ENCODE measurements at places on chromosomes 5 and 9. TPM values are rescaled to one million over a fixed set of nuclear protein-coding genes. Genes with fewer than 3 reads are reported as not detected.

PCA3 gene
- total RNA-seq, result 0.19 TPM

SPRY4 gene
- 0.26 TPM for total RNA-seq

TMEFF1 gene
- not detected for total RNA-seq

LECT2 gene
- not detected for total RNA-seq

ADAMTS16 gene
- total RNA-seq, result not detected

NTNG2 gene
- 2.5 TPM for total RNA-seq

PLPPR1 gene
- not detected for total RNA-seq

SH3GL2 gene
- total RNA-seq, result not detected

TOR4A gene
- 19.2 TPM for total RNA-seq

PPP3R2 gene
- total RNA-seq, result not detected

CD74 gene
- 8,933 TPM for total RNA-seq

PRLR gene
- total RNA-seq, result not detected

ZDHHC11 gene
- total RNA-seq, result 15.7 TPM

SPINK6 gene
- not detected for total RNA-seq

FBN2 gene
- total RNA-seq, result not detected

IFNA14 gene
- total RNA-seq, result not detected

All from Karpas-422 (cell line).